ENCODE measurements at places on chromosomes 1 and 21.

GRCh38 chr1:204080163-204080903 lies 7.4 kb downstream of the SOX13 start:
- no peak for DNase-seq

GRCh38 chr21:45935628-45936027 lies 45.9 kb upstream of the COL6A1 start:
- DNase-seq: no peak

GRCh38 chr1:229121845-229122436 lies 149.0 kb upstream of the RAB4A start:
- no peak for DNase-seq

GRCh38 chr1:160204526-160205241 lies 500 bp upstream of the PEA15 start:
- DNase-seq: no peak

DNA sequence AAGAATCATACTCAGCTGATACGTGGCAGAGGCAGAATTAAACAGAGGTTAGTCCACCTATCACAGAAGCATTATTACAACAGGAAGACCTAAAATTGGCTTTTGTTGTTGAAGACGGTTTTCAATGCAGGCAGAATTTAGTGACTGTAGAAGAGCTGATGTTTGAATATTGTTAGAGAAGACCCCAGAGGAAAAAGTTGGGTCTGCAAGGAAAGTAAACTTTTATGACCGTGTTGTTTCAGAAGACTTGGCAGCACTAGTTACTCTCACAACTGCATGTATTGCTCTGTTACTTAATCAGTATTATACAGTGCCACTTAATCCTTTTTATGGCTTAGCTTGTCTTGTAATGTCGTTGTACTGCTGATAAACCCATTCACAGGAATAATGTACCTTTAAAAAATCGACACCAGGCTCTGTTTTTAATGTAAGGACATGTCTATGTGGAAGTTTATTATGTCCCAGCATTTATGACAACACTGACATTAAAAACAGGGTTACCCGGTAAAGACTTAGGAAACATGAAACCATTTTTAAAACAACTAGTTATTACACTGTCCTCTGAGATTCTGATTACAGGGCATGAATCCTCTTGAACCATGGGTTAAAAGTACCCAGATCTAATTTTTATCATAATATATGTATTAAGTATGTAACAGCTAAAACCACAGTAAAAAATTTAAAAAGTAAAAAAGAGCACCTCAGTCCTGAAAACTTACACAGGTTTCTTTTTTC lies 235.4 kb downstream of the TTLL7 start:
- DNase-seq: no peak

- no peak for DNase-seq
Observed at GRCh38 chr1:14165371-14165801, 433.1 kb upstream of the KAZN start.
